ENCODE measurements at places on chromosomes 2 and 18.

- peak; percentile 54 for DNase-seq
Measured at GRCh38 chr2:58540681-58541080, 299.6 kb upstream of the FANCL start.

DNA sequence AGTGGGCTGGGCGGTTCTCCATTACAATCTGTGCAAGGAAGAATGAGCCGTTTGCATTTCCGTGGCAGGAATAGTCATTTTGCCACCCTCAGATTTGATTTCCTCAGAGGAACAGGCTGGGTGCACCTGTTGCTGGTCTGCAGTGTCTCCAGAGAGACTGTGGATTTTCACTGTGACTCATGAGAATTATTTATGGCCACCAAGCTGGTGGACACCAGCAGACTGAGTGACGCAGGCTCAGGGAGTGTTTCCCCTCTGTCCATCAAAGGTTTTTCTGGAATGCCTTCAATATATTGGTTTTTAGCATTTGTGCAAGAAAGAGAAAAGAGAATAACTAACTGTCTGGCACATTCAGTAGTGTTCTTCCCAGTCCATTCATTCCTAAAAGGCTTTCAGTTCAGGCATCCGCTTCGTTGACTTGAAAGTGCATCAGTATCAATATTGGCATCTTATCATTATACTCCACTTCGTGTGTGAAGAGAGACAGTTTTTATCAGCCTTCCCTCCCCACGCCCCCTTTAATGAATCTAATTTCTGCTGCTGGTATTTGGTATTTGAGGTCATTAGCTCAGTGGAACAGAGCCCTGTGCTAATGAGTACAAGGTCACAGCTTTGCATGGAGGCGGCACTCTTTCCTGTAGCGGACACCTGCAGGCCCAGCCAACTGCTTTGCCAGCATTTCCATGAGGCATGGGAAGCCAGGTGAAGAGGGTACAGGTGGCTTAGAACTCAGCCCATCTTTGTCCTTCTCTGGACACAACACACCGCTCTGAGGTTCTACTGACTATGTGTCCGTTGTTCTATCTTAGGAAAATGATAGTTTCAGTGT is 39.9 kb downstream of the PRKCE start:
- peak; percentile 47 for DNase-seq

DNA sequence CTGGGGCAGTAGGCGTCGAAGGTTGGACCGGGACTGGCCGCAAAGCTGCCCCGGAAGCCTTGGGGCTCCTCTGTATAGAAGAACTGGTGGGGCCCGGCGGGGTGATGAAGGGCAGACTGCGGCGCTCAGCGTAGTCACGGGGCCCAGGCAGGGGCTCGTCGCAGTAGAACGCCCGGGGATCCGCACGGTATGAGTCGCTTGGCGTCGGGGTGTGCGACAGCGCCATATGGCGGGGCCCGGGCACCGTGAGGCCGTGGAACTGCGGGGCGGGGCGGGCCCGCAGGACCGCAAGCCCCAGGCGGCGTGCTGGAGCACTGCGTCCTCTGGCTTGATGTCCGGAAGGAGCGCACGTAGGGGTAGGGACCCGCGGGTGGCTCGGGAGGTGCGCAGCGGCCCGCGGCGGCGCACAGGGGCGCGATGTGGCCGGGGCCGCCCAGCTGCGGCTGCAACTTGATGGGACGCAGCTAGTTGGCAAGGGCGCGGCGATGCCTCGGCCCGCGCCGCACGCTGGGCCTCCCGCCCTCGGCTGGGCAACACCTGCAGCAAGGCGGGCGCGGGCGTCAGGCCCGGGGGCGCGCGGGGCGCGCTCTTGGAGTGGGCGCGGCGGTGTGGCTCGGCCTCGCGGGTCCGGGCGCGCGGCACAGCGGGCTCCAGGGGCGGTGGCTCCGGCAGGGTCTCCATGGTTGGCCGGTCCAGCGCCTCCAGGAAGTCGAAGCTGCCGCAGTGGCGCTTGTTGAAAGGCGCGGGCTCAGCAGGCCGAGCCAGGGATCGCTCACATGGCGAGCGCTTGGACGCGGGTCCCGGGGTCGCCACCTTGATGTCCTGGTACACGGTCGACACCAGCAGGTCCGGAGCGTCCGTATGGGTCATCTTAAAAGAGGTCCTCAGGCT is 251.4 kb downstream of the ANKRD30B start:
- DNase-seq: no peak

GRCh38 chr2:36697424-36698066 is 1.0 kb downstream of the VIT start:
- no peak for DNase-seq

- no peak for DNase-seq
Measured at GRCh38 chr2:38578832-38579231, 23.9 kb downstream of the HNRNPLL start.

- no peak for DNase-seq
Measured at GRCh38 chr2:43085505-43085904, 140.9 kb downstream of the ZFP36L2 start.

DNA sequence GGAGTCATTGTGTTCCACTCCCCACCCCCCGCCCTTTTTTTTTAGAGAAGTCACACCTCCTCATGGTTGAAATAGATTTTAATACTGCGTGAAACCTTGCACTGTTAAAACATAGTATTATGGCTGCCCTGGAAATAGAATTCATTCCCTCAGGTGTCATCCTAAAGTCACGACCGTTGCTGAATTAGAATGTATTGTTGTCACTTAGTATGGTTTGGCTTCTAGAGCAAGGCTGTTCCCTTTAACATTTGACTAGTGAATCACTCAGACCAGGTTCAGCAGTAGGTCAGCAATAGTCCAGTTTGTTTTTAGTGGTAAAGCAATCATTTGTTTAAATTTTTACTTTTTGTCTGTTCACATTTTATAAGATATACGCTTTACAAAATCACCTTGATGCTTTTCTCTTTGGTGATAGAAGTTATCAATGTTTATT is 1.2 kb downstream of the BABAM2 start:
- DNase-seq: no peak

DNA sequence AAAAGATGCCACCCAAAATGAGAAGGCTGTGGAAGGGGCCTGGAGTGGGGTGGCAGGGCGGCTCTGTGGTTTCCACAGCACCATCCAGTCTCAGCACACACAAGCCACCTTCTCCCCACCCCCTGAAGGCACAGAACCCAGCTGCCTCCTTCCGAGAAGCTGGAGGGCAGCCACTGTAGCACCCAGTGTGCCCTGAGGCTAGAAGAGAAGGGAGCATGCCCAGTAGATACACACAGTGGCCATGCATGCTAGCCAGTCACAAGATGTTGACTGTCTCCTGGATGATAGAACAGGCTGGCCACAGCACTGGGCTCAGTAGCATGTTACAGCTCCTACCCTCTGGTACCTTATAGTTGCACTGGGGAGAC is 148.9 kb upstream of the EPAS1 start:
- DNase-seq: no peak

- DNase-seq: no peak
Measured at GRCh38 chr2:51960281-51960680, 928.3 kb upstream of the NRXN1 start.

- DNase-seq: no peak
Measured at GRCh38 chr2:167506395-167506794, 618.1 kb downstream of the XIRP2 start.

- no peak for DNase-seq
Measured at GRCh38 chr18:3251249-3251962, 3.8 kb downstream of the MYL12A start.

DNA sequence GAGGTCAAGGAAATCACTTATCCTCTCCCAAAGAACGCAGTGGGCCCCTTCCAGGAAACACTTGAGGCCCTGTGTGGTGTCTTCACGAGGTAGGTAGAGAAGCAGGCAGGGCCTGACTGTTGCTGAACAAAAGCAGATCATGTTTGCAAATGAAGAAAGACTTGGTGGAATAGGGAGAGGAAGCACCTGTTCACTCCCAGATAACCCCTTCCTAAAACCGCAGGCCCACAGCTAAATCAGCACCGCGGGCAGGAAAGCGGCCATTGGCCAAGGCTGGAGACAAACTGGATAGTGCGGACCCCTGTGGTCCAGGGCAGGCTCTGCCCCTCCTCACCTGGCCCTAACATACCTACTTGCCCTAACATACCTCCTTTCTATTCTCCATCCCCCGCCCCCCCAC is 64.9 kb upstream of the KLHL29 start:
- DNase-seq: peak; percentile 65

DNA sequence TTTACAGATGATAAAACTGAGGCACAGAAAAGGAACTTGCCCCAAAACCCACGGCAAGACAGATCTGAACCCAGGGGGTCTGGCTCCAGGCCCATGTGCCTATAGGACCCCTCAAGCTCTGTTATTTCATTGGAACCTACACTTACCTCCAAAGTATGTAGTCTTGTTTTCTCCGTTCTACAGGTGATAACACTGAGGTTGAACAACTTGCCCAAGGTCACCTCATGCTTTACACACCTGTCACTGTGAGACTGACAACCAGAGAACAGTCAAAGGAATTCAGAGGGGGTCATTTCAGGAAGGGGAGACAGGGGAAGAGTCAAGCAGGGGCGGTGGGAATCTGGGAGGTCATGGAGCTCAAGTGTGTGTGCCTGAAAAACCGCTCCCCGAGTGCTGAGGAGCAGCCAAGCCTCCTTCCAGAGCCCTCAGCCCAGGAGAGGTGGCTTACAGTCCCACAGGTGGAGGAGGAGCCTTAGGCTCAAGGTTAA is 47.7 kb downstream of the SERTAD2 start:
- DNase-seq: no peak

- DNase-seq: no peak
Measured at GRCh38 chr2:36461039-36461681, 105.6 kb downstream of the CRIM1 start.

GRCh38 chr2:30631051-30631671 is 176.1 kb downstream of the CAPN13 start:
- no peak for DNase-seq

DNA sequence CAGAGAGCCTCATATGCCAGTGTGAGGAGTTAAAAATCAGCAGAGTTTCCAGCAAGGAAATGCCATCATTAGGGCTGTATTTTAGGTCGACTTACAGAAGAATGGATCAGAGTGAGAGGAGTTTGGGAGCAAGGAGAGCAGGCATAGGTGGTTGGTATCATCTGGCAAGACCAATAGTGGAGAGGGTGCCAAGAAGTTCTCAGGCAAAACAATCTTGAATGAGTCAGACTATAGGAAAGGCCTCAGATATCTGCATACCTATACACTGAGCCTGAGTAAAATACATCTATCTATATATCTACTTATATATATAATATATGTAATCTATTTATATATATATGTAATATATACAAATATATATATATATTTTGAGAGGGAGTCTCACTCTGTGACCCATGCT is 57.3 kb downstream of the TMEFF2 start:
- no peak for DNase-seq

DNA sequence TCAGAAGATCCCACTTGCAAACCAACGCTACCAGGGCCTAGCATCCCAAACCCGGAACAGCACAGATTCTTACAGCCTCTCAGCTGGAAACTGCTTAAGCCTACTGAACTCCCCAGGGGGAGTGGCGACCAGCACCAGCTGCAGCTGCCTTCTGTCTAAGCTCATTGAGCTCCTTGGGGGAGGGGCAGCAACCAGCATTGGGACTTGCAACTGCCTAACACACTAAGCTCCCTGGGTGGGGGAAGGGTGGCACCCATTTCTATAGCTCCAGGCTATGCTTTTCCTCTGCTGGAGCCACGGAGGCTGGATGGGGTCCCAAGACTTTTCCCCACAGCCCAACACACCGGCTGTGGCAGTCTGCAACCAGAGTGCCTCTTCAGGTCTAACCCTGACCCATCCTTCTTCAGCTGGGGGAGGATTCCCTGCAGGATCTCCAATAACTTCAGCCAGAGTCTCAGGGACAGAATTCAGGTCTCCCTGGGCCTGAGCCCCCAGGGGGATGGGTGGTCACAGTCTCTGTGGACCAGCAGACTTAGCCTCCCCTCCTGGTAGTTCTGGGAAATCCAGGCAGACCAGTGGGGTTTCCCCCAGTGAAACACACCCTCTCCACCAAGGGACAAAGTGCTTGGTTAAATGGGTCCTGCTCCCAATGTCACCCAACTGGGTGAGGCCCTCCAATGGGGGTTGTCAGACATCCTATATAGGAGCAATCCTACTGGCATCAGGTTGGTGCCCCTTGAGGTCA is 45.9 kb upstream of the ITGA4 start:
- DNase-seq: peak; percentile 88

GRCh38 chr2:177721818-177722567 is 329.4 kb downstream of the AGPS start:
- DNase-seq: peak; percentile 37

All from NCI-H146 (cell line).